Fibroblast of skin of scalp (primary cell): ENCODE measurements at places on chromosomes 16 and 17.

DNA sequence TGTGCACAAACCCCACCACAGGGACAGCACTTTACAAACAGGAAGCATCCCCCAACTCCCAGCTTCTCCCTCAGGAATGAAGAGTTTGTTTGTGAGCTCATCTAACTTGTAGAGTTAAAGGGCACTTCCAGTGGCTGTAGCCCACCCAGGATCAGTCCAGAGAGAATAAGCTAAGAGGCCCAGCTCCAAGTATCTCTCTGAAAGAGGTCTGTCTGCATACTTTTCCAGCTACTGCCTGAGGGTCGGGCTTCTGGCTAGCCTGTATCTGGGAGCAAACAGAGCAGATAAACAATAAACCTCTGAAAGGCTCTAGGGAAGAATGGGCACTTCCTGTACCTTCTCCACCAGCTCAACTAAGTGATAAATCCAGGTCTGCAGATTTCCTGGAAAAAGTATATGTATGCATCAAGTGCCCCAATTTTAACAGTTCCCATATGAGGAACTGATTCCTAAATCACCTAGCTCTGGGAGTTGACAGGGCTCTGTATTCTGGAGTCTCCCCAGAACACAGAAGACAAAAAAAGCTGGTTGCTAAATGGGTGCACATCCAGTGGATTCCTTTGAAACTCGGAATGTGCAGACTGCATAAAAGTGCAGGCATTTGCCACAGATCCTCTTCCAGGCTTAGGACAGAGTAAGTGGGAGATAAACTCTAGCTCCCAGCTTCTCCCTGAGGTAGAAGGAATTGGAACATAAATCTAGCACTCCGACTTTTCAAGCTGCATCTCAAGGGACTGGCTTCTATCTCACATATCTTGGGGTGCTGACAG is 37.1 kb upstream of the MYLK3 start:
- no peak for DNase-seq

GRCh38 chr16:2213817-2214718 is 572 bp downstream of the PGP start:
- no peak for DNase-seq

DNA sequence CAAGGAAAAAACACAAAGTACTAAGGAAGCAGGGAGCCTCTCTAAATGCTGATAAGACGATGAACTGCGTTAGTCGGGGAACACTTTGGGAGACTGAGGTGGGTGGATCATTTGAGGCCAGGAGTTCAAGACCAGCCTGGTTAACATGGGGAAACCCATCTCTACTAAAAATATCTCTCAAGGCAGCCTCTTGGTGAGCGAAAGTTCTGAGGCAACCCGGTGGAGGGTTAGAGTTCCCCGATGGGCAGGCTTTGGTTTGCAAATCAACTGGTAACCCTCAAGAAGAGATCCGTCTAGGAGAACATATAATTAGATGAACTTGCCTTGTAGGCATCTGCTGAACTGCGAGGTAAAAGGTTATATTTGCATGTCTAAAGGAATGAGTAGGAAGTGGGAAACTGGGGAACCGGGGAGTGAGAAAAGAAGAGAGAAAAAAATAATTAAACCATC is 44.6 kb downstream of the WSB1 start:
- no peak for DNase-seq

DNA sequence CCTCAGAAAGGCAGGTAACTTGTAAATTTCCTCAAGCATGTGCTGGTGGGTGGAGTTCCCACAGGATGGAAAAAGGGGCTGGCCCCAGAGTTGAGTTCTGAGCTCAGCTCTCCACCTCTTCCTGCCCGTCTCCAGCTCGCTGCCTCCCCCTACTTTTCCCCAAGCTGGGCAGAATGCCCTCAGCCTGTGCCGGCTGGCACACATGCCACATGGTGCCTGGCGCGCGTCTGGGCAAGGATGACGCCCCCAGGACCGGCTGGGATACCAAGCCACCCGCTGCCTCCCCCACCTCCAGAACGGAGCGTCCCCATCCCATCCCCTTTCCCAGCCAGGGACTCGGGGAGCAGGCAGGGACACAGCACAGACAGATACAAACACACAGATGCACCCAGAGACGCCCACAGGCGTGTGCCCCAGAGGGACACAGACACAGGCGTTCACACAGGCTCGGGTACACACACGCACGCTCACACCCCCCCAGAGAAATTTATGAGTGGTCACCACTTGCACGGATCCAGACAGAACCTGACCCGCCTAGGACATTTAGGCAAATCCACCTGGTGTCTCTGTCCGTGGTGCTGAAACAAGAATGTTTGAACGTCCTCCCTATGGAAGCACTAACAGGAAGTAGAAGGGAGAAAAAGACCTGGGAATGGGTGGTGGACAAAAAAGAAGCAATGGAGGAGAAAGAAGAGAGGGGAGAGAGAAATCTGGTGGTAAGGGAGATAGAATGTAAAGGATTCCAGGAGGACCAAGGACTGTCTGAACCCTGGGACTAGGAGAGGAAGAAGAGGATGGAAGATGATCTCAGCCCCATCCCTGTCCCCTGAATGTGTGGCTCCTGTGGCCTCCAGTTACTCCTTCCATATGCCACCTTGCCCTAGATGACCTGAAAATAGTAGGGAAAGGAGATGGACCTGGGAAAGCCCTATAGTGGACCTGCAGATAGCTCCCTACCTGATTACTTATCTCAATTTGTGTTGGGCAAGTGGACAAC is 15.5 kb downstream of the NEUROD2 start:
- DNase-seq = peak; percentile 45

- peak; percentile 57 for DNase-seq
Observed at GRCh38 chr17:31114956-31115555, 20.3 kb downstream of the NF1 start.

- DNase-seq = peak; percentile 42
Observed at GRCh38 chr16:75593825-75594820, 27.9 kb downstream of the GABARAPL2 start.

DNA sequence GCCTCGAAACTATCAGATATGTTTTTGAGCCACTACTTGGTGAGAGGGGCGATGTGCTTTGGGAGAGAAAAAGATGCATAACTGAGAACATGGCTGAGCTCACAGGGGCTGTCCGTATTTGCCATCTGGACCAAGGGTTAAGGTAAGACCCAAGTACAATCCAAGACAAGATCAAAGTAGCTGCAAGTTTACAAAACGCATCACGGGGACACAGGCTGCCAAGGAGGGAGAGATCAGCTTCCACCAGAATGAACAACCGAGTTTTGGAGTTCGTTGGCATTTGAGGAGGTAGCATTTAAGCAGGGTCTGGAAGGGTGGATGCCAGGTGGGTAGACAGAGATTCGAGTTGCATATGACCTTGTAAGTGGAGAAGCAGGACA is 2.2 kb downstream of the PITPNC1 start:
- no peak for DNase-seq

- DNase-seq = no peak
Observed at GRCh38 chr16:9383281-9383680, 291.8 kb downstream of the HAPSTR1 start.

DNA sequence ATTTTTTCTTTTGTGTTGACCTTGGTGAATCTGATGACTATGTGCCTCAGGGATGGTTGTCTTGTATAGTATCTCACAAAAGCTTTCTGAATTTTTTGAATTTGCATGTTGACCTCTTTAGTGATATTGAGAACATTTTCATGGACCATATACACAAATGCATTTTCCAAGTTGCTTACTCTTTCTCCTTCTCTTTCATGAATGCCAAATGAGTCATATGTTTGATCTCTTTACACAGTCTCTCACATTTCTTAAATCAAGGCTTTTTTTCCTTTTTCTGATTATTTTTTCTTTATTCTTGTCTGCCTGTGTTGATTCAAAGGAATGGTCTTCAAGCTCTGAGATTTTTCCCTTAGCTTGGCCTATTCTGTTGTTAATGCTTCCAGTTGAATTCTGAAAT is 46.6 kb upstream of the KCNJ16 start:
- no peak for DNase-seq

- peak; percentile 73 for DNase-seq
Observed at GRCh38 chr16:51854401-51854951, 692.5 kb downstream of the TOX3 start.

DNA sequence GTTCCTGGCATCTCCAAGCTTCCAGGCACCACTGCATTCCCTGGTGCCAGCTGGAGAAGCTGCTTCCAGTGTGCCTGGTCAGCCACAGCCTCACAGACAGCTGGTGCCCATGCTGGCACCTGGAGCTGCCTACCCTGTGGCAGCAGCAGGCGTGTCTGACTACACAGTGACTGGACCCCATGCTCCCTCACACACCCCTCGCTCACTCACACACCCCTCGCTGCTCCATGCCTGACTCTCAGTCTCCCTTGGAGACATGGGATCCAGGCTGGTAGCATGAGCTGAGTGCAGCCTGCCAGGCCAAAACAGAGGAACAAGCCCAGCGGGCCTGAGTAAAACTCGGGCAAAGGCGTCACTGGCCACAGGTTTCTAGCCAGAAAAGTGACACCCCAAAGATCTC is 59.1 kb upstream of the SMIM36 start:
- no peak for DNase-seq

DNA sequence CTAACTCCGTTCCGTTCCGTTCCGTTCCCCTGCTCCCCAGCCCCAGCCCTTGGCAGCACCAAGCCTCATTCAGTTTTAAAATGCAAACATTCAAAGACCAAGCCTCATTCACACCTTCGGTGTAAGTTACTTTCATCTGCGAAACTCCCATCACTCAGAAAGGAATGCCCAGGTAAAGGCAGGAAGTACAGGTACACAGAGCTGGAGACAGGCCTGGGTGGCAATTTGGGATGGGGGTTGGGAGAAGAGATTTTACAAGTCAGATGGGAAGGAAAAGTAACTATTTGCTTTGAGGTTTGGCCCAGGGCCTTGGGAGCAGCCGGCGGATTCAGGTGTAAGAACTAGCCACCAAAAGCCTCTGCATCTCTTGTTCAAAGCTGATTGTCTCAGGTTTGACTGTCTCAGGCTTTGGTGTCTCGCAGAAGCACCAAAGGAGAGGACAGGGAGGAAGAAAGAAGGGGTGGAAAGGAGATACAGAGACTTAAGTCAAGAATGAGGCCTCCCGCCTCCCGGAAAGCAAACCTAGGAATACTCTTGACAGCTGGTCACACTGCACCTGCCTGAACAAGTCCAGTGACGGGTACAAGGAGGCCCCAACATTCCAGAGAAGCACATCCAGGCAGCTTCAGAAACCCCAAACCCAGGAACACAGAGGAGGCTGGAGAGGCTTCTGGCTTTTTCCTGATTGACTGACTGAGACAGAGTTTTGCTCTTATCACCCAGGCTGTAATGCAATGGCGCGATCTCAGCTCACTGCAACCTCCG is 54.7 kb downstream of the NXN start:
- no peak for DNase-seq

- peak; percentile 42 for DNase-seq
Observed at GRCh38 chr16:49592546-49593423, 219.2 kb downstream of the C16orf78 start.

DNA sequence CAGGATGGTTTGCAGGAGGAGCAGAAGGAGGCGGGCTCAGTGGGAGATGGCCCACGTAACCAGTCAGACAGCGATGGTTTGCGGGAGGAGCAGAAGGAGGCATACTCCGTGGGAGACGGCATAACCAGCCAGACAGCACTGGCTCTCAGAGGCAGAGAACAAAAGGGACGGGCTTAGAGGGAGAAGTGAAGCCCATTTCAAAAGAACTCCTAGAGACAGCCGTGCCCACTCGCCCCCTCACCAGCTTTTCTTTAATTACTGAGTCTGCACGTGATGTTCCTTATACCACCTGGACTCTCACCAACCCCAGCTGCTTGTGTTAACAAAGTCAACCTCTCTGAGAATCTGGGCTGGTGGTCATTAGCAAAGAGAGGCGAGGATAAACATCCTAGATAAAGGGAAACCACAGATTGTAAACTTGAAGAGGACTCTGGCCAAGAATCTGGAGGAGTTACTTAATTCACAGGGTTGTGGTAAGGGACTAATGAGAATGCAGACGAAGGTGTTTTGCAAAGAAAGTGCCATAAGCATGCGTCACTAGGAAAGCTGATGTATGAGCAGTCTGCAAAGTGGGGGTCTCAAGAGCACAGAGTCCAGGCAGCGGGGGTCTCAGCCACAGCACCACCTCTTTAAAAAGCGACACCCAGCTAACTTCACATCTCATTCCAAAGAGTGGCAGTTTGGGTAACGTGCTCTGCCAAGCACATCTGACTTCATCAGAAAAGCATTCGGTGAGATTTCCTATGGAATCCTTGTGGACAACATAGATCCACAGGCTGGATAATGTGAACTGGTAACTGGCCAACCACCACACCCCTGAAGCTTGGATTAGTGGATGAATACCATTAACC is 51.7 kb downstream of the NXN start:
- peak; percentile 98 for DNase-seq

- no peak for DNase-seq
Observed at GRCh38 chr17:8888704-8889302, 21.3 kb upstream of the PIK3R6 start.

DNA sequence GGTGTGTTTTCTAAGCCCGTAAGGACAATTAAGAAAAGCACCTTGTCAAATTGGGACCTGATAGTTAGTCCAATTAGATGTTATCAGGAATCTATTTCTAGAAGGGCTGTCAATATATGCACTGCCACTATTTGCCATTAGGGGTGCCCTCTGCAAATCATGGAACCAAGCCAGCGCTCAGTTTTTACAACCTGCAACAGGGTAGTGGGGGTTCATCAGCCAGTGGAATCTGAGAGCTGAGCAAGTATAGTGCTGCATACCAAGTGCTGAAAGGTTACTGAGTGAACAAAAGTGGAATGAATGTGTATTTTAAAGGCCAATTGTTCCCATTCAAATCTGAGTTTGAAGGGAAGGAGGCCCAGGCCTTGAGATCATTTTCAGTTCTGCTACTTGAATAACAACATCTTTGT is 10.4 kb downstream of the PRR11 start:
- peak; percentile 52 for DNase-seq

GRCh38 chr16:30969246-30969842 is 11.8 kb downstream of the SETD1A start:
- no peak for DNase-seq

DNA sequence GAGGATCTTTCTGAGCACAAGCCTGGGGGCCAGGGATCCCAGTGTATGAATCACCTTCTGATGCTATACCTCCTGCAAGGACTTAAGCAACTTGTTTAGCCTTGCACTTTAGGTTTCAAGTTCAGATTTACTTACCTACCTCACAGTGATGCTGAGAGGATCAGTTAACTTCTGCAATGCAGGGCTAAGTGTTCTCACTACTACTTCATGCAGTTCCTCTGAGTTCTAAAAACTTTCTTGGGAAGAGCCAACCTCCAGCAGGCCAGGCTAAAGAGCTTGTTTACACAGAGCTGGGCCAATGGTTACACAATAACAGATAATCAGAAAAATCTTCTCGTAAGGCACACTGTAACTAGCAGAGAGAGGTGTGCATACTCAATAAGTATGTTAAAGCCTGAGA is 13.0 kb downstream of the VEZF1 start:
- no peak for DNase-seq

GRCh38 chr17:80772906-80773242 is 218.8 kb upstream of the CHMP6 start:
- no peak for DNase-seq
